Left cardiac atrium (tissue), 4 donors: ENCODE measurements at places on chromosomes 11 and 22.

DNA sequence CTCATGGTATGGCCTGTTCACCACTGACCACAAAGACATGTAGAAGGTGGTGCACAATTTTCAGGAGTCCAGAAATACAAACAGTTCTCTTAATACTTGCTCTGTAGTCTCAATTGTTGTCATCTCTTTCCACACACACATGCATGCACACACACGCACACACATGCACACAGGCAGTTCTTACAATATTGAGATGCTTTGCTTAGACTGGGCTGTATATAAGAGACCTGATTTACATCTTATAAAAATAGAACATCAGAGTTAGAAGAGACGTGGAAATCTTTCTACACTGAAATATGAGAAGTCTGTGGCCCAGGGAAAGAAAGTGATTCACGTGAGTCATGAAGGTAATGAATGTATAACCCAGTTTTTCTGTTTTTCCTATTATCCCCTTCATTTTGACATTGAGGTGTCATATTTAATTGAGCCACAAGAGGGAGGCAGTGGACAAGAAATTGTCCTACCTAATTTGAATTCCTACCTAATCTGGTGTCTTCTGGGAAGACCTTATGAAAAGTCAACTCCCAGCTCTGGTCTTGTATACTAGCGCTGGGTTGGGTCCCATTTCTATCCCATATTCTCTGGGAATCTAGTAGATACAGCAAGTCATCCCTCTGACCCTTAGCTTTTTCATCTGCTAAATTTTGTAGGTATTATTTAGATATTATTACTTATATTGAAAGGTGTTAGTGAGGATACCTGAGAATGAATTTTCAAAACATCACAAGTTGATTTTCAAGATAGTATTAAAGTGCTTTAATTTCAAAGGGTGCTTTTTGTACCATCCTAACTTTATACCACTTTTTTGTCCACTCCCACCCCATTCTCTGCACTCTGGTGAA lies 14.9 kb upstream of the MS4A4A start:
- no peak for DNase-seq

DNA sequence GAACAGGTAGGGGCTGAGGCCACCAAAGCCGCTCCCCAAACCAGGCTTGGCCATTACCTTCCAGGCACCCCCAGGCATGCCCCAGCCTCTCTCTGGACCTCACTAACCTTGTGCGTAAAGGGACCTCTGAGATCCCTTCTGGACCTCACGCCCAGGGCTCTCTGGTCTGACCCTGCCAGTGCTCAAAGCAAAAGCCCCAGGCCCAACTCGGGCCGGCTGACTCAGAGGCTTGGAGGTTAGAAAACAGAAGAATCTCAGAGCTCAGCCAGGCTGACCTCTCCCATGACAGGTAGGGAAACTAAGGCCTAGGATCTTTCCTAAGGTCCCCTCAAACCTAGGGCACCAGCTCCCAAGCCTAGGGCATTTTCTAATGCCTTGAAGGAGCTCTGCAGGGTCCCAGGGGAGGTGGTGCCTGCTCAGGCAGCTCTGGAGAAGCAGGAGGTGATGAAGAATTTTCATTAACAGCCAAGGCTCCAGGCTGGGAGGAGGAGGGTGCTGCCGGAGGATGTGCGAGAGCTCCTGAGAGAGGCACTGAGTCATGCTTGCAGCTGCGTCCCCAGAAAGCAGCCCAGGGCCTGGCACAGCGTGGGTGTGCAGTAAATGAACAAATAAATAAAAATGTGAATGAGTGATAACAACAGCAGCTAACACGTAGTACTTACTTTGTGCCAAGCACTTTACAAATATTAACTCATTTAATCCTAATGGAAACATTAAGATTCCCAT lies 25.6 kb downstream of the ARRB1 start:
- DNase-seq = peak; percentile 85

- DNase-seq = no peak
Observed at GRCh38 chr11:9143721-9144120, 52.3 kb upstream of the SCUBE2 start.

DNA sequence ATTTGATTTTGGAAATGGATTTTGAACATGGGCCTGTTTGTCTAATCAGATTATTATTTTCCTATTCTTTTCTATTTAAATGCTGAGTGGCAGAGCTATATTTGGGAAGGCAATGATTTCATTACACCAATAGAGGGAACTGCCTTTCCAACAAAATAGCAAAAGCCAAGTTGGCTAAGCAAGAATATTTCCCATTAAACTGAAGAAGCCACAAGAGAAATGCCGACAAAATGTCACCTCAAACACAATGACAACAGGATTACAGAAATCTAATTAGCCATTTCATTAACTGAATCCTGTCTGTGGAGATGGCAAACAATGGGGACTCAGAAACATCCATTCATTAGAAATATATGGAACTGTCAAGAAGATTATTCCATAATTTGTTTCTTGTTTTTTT lies 1593.1 kb upstream of the RAG2 start:
- no peak for DNase-seq
